Left hindlimb (tissue), 1 donor: ENCODE measurements at places on chromosomes 1 and 21.

DNA sequence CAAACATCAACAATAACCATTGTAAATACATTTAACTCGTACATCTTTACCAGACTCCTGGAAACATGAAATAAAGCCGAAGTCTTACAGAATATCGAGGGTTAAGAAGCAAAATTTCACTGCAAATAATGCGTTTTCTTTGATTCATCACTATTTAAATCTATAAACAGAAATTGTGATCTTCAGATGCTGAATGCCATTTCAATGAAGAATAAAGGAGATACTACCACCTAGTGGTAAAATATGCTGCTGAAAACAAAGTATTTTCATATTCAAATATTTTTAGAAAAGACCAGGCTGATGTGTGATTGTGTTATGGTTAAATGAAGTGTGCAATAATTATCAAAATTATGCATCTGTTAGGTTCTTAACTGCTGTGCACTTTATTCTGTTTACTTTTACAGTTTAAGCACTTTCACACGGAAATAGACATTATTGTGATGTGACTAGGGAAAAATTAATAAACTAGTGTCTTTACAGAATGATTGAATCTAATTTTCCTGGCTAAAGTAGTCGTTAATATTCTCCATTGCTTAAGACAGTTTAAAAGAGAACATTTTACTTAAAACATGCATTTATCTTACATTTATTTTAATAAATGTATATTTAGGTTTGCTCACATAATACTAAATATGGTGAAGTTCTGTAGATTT, 1093.1 kb downstream of the MRPL39 start:
- DNase-seq = no peak

GRCh38 chr1:207089627-207090355, 1.1 kb downstream of the C4BPB start:
- no peak for DNase-seq

GRCh38 chr1:203143641-203144040, 16.1 kb downstream of the ADORA1 start:
- no peak for DNase-seq

DNA sequence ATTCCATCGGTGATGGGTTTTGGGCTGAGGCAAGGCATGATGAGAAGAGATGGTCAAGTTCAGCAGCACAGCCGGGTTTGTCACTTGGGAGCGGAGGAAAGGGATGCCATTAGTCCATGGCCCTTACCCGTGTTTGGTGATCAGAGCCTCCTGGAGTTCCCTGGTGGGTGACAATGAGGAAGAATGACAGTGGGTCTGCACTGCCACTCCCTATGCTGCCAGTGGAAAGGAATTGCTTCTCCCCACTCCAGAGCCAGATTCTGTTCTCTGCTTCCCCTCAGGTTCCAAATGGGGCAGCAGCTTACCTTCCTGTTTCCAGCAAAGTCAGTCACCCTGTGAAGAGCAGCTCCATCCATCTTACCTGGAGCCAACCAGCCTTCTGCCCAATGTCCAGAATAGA, 393.1 kb downstream of the PTPRU start:
- DNase-seq = no peak

- DNase-seq = no peak
These were observed 105.6 kb upstream of the UBE2U start for GRCh38 chr1:64097859-64098258.
